ENCODE measurements at places on chromosomes 12 and 14.
A peak's percentile ranks its signal among the peaks of the same experiment; 100 is the strongest.

DNA sequence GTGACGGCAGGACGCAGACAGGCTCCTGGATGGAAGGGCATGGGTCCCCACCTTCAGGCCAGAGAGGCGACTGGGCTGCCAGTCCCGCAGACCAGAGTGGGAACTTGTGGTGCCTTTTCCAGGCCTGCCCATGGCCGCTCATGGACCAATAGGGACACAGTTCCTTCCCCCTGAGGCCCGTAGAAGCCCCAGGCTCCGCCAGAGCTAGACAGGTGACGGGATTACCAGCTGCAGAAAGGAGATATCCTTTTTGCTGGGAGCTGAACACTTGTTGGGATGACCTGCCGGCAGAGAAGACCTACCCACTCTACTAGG, 73.6 kb upstream of the RASSF8 start:
- no peak for DNase-seq

GRCh38 chr12:51622564-51622963, 31.5 kb downstream of the SCN8A start:
- DNase-seq, result no peak

DNA sequence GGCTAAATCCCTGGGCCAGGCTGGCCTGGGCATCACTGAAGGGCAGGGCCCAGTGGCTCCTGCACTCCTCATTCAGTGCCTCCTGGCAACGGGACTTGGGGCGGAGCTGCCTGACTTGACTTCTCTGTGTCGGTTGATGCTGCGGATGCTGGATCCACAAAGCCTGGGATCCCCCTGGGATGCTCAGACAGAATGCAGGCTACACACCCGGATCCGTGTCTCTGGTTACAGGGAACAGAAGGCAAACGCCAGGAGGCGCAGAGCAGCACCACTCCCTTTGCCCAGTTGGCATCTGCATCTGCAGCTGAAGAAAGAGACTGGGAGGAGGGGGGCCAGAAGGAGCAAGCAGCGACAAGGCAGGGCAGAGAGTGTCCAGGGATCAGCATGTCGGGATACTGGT, 154.5 kb upstream of the FKBP4 start:
- DNase-seq, result no peak

- peak; percentile 5 for DNase-seq
Observed at GRCh38 chr14:96852823-96853422, 55.7 kb downstream of the VRK1 start.

- no peak for DNase-seq
Observed at GRCh38 chr12:49342066-49342913, 4.4 kb upstream of the DNAJC22 start.

GRCh38 chr12:25924491-25925001, 33.9 kb upstream of the RASSF8 start:
- no peak for DNase-seq

- no peak for DNase-seq
Observed at GRCh38 chr12:117063162-117063911, 35.9 kb downstream of the TESC start.

DNA sequence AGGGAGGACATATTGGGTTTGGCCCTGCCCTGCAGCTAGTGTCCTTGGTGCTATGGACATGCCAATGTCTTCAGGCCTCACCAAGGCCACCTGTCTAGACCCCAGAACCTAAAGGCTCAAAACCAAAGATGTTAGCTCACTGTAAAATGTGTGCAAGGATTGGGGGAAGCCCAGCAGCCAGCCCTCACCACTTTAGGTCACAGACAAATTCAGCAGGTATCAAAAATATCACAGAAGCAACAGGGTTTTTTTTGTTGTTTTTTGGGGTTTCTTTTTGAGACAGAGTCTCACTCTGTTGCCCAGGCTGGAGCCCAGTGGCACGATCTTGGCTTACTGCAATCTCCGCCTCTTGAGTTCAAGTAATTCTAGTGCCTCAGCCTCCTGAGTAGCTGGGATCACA, 29.0 kb upstream of the NINJ2 start:
- DNase-seq, result no peak

GRCh38 chr14:61026526-61026925, 45.5 kb downstream of the SLC38A6 start:
- DNase-seq, result no peak

GRCh38 chr12:116999066-116999465, 88.3 kb downstream of the FBXW8 start:
- no peak for DNase-seq

- no peak for DNase-seq
Observed at GRCh38 chr12:40168868-40169267, 55.9 kb upstream of the LRRK2 start.

DNA sequence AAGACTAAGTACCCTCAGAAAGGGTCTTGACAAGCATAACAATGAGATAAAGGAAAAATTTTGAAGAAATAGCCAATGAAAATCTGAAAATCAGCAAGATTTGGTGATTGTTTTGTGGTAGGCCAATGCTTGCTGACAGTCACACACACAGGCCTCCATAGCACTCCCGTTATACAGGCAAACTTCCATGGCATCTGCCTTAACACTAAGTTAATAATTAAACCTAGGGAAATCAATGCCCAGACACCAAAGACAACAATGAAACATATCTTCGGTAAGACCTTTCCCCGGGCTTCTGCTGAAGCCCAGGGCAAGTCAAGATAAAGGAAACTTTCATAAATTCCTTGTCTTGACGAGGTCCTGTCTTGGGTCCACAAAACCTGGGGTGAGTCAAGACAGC, 18.6 kb upstream of the RERGL start:
- DNase-seq, result no peak

DNA sequence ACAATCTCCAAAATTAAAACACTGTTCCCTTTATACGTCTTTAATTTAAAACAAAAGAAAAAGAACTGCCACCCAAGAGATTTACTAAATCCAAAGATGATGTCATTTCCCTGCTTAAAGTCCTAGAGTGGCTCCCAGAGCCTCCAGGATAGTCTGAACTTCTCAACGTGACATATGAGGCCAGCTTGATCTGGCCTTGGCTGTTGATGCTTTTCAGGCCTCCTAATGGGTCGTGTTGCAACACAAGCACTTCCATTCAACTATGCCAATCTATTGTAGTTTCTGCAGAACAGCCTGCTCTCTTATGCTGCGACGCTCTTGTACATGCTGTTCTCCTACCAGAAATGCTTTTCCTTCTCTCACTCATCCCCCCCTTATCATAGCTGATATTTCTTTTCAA, 35.7 kb downstream of the LGR5 start:
- DNase-seq, result no peak

DNA sequence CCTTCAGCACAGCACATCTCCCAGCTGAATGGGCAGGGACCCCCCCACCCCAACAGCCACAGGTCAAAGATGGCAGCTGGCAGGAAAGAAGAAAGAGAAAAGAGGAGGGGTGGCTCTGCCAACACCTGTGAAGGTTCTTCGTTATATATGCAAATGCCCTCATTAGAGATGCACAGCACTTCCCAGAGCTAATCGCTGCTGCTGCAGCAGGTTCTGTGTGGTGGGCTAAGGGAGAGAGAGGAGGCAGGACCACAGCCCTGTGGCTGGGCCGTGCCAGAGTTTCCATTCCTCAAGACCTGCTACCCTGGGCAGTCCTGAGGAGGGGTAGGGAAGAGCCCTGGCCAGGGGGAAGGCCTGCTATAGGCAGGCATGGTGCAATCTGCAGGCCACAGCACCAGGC, 28.7 kb downstream of the SMUG1 start:
- DNase-seq, result no peak

- DNase-seq, result no peak
Observed at GRCh38 chr12:93860668-93861373, 183.6 kb downstream of the CRADD start.

- DNase-seq, result no peak
Observed at GRCh38 chr14:41360126-41360525, 246.6 kb upstream of the LRFN5 start.

GRCh38 chr14:96038920-96039632, at the start of gene C14orf132:
Gene C14orf132, plus strand, starts transcription at chr14:96039362. Its CDS starts 139 bp downstream, at chr14:96039501.
- no peak for DNase-seq

GRCh38 chr14:91229743-91230200, 14.7 kb downstream of the GPR68 start:
- DNase-seq, result no peak

DNA sequence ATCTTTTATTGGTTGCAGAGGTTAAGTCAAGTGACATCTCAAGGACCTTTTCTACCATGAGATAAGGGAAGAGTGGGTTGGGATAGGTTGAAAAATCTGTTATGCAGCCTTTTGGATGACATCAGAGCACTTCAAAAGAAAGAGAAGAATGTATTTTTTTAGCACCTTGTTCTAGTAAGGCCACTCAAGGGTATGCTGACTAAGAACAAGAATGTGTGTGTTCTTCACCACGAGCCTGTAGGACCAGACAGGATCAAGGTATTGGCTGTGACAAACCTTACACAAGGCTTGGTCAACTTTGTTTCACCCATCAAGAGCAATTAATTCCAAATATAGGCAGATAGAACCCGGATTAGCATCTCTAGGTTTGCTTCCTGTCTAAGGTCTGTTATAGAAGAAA, 142.5 kb downstream of the SAMD4A start:
- DNase-seq, result no peak

GRCh38 chr12:5246196-5246595, 185.7 kb upstream of the NTF3 start:
- DNase-seq, result no peak

DNA sequence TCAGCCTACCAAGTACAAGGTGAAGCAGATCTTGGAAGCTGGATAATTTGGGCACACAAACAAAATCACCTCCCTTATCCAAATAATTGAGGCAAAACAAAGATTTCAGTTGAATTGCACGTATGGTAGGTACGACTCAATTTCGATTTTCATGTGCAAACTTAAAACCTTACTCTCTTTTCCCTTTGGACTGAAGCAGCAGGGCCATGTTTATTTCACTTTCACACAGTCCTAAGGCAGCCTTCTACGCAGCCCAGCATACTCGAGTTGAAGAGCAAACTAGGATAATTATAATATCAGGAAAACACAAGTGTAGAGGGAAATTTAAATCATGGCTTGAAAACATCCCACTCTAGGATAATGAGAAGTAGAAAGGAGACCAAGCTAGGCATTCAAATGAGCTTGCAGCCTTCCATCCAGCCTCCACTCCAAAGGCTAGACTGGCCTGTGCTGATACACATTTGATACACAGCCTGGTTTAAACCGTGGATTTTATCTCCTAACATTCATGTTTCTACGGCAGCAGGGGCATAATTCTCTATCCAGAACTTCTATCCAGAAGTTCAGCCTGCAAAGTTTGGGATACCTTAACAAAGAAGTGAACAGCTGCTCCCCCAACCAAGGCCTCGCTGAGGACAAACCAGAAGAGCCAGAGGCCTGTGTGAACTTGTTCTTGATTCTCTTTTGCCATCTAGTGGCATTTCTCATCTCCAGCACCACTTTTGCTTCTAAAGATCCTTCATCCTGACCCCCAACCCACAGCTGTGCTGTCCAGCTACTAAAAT, 2.4 kb upstream of the RNASE7 start:
- peak; percentile 29 for DNase-seq

GRCh38 chr14:75748336-75748735, 87.3 kb downstream of the TTLL5 start:
- DNase-seq, result no peak

GRCh38 chr12:44655846-44656245, 220.3 kb downstream of the NELL2 start:
- no peak for DNase-seq

DNA sequence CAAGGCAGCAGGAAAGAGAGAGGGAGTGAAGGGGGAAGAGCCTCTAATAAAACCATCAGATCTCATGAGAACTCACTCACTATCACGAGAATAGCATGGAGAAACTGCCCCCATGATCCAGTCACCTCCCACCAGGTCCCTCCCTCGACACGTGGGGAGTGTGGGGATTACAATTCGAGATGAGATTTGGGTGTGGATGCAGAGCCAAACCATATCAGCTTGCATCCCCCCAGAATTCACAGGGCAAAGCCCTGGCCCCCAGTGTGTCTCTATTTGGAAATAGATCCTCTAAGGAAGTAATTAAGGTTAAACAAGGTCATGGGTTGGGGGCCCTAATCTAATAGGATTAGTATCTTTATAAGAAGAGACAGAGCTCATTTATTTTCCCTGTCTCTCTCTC, 56.1 kb upstream of the TCL1A start:
- no peak for DNase-seq

GRCh38 chr12:48758186-48758585, 30.7 kb downstream of the ADCY6 start:
- no peak for DNase-seq

DNA sequence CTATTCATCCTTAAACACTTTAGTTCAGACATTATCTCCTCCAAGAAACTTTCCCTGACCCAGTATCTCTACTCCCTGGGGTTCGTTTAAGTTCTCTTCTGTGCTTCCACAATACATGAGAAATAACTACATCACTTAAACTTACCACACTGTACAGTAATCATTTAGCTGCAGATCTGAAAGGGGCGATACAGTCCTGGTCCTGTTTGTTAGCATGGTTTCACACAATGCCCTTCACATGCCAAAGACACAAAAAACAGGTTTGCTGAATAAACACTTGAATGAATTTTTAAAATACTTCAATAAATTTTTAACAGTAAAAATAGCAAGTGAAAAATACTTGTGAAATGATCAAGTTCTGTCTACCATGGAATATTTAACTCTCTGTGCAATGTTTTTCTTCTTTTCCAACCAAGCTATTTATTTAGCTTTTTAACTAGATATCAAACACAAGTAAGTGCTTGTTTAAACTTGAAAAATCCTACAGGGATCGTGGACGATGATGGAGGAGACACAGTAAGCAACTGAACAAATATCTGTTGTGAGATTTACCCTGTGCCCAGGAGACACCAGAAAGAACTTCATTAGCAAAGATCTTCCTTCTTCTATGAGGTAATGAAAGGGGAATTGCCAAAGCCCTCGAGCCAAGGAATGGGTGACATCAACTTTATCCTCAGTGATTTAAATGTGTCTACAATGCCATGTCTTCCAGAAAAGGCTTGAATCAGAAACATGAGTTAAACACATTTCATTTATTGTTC, 255.6 kb upstream of the GRIP1 start:
- no peak for DNase-seq

- no peak for DNase-seq
Observed at GRCh38 chr12:30845676-30846075, 80.9 kb upstream of the TSPAN11 start.

DNA sequence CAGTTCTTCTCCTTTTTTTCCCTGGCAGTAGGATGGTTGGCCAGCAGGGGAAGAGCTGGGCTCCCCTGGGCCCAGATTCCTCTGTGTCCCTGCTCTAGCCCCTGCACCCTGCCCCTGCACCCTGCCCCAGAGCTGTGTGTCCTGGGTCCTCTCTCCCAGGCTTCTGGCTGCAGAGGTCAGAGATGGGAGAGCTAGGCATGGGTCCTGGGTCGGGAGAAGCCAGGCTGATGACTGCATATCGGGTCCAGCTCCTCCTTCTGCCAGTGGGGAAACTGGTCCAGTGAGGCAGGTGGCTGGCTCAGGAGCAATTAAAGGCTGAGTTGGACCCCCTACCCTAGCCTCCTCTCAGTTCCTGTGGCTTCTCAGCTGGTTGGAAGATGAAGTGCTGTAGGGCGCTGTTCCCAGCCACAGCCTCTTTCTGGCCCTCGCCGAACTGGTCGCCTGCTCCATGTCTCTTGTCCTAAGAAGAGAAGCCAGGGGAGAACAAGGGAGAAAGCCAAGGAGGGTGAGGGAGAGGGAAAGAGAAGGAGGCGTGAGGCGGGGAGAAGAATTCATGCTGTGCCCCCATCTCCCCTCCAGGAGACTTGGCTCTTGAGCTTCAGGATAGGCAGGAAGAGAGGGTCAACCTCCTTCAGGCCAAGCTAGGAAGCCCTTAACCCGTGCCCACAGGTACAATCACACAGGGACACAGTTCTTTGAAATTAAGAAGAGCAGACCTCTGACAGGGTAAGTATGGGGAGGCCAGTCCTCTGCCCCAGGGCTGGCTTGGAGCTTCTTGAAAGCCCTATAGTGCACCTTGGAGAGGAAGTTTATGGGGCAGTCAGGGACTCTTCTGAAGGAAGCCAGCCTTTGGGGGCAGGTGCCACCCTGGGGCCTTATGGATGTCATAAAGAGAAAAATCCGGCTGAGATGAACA, 9.5 kb downstream of the VASH1 start:
- no peak for DNase-seq

All from AG04449 (cell line).